ENCODE measurements at places on chromosomes 2 and 18. TPM values are rescaled to one million over a fixed set of nuclear protein-coding genes. Genes with fewer than 3 reads are reported as not detected.

The FHOD3 gene
- 4.0 TPM for total RNA-seq

The RGPD3 gene
- total RNA-seq: 0.09 TPM

The SNTG2 gene
- not detected for total RNA-seq

The TEX44 gene
- not detected for total RNA-seq

The NGEF gene
- total RNA-seq: 1.5 TPM

The NMS gene
- total RNA-seq: not detected

The MAP2 gene
- 9.2 TPM for total RNA-seq

The NAT8 gene
- not detected for total RNA-seq

The LHCGR gene
- total RNA-seq: not detected

The CXCR4 gene
- total RNA-seq: 76.6 TPM

The UGT1A8 gene
- not detected for total RNA-seq

The UGT1A6 gene
- not detected for total RNA-seq

The RNF152 gene
- 41.8 TPM for total RNA-seq

The STARD7 gene
- 170 TPM for total RNA-seq

The DSC2 gene
- under 0.01 TPM for total RNA-seq

The KLHL41 gene
- 0.09 TPM for total RNA-seq

The PRSS56 gene
- not detected for total RNA-seq

The BBS5 gene
- total RNA-seq: 2.2 TPM

The CCDC141 gene
- not detected for total RNA-seq

The HAT1 gene
- 39.5 TPM for total RNA-seq

The RGPD4 gene
- total RNA-seq: not detected

The COL5A2 gene
- 325 TPM for total RNA-seq

The CCNT2 gene
- 28.9 TPM for total RNA-seq

The AGXT gene
- not detected for total RNA-seq

The NCKAP1 gene
- 117 TPM for total RNA-seq

The GCG gene
- not detected for total RNA-seq

The B4GALT6 gene
- total RNA-seq: 4.8 TPM

The IRS1 gene
- total RNA-seq: under 0.01 TPM

The PLEK gene
- 0.09 TPM for total RNA-seq

The MPHOSPH10 gene
- 21.0 TPM for total RNA-seq
